ENCODE measurements at places on chromosomes 13 and 19. TPM values are rescaled to one million over a fixed set of nuclear protein-coding genes. Genes with fewer than 3 reads are reported as not detected.
A peak's percentile ranks its signal among the peaks of the same experiment; 100 is the strongest.

ZNF415 gene
- 4.8 TPM for total RNA-seq

ZFP82 gene
- total RNA-seq = 4.0 TPM

OLFM2 gene
- total RNA-seq = 92.5 TPM

FGF21 gene
- total RNA-seq = not detected

BCL2L12 gene
- total RNA-seq = 3.1 TPM

GRIN2D gene
- 0.38 TPM for total RNA-seq

ANGPTL8 gene
- total RNA-seq = not detected

CAMSAP3 gene
- total RNA-seq = 67.1 TPM

PRODH2 gene
- total RNA-seq = not detected

PLPP2 gene
- 104 TPM for total RNA-seq

ADGRE3 gene
- total RNA-seq = not detected

CNFN gene
- total RNA-seq = 364 TPM

TMEM205 gene
- total RNA-seq = 208 TPM

OR7D2 gene
- not detected for total RNA-seq

GRAMD1A gene
- total RNA-seq = 16.3 TPM

SIGLEC8 gene
- 0.21 TPM for total RNA-seq

ATXN8OS gene
- total RNA-seq = not detected

KLK15 gene
- total RNA-seq = not detected

KCNC3 gene
- 1.5 TPM for total RNA-seq

GRCh38 chr13:84641491-84641890 lies 759.2 kb upstream of the SLITRK1 start:
- no peaks in the 10 kb centered on the region for H3K36me3 ChIP-seq

GRCh38 chr13:48018637-48019036 lies 17.6 kb upstream of the SUCLA2 start:
- DNase-seq = no peak
- no peak overlapping the region for H3K4me3 ChIP-seq
- H3K36me3 ChIP-seq = no peaks in the 10 kb centered on the region
- H3K27me3 ChIP-seq = no peaks in the 10 kb centered on the region

- H3K27ac ChIP-seq = peak overlapping the region; percentile 96
- H3K4me3 ChIP-seq = peak overlapping the region; percentile 92
- DNase-seq = no peak
- H3K36me3 ChIP-seq = peaks cover 10% of the 10 kb centered on the region
- H3K4me1 ChIP-seq = peaks cover 25% of the 10 kb centered on the region
- H3K27me3 ChIP-seq = no peaks in the 10 kb centered on the region
Observed at GRCh38 chr13:76993021-76993420, 1.1 kb downstream of the CLN5 start.

GRCh38 chr19:41795031-41795461 lies 1.3 kb upstream of the CEACAM3 start:
- peaks cover 2% of the 10 kb centered on the region for H3K4me1 ChIP-seq
- H3K27me3 ChIP-seq = peaks cover 30% of the 10 kb centered on the region
- DNase-seq = no peak
- H3K4me3 ChIP-seq = no peak overlapping the region
- H3K27ac ChIP-seq = no peak overlapping the region

GRCh38 chr19:47725759-47726401 lies 12.7 kb downstream of the EHD2 start:
- no peak for DNase-seq
- H3K27me3 ChIP-seq = no peaks in the 10 kb centered on the region
- no peak overlapping the region for H3K4me3 ChIP-seq
- peak overlapping the region; percentile 55 for H3K27ac ChIP-seq
- H3K36me3 ChIP-seq = peaks cover 7% of the 10 kb centered on the region

- H3K36me3 ChIP-seq = peaks cover 5% of the 10 kb centered on the region
- no peak overlapping the region for H3K4me3 ChIP-seq
- no peak for DNase-seq
- no peaks in the 10 kb centered on the region for H3K27me3 ChIP-seq
Observed at GRCh38 chr19:10648360-10648759, 5.8 kb upstream of the ILF3 start.

- H3K4me3 ChIP-seq = no peak overlapping the region
- no peak for DNase-seq
- H3K27ac ChIP-seq = no peak overlapping the region
- no peaks in the 10 kb centered on the region for H3K27me3 ChIP-seq
- H3K36me3 ChIP-seq = peaks cover 85% of the 10 kb centered on the region
Observed at GRCh38 chr19:40705950-40706619, 10.6 kb downstream of the COQ8B start.

GRCh38 chr13:85366759-85367417 lies 432.3 kb downstream of the SLITRK6 start:
- no peak overlapping the region for H3K4me3 ChIP-seq
- H3K27ac ChIP-seq = no peak overlapping the region
- H3K4me1 ChIP-seq = no peaks in the 10 kb centered on the region
- no peak for DNase-seq
- no peaks in the 10 kb centered on the region for H3K27me3 ChIP-seq
- H3K36me3 ChIP-seq = no peaks in the 10 kb centered on the region

DNA sequence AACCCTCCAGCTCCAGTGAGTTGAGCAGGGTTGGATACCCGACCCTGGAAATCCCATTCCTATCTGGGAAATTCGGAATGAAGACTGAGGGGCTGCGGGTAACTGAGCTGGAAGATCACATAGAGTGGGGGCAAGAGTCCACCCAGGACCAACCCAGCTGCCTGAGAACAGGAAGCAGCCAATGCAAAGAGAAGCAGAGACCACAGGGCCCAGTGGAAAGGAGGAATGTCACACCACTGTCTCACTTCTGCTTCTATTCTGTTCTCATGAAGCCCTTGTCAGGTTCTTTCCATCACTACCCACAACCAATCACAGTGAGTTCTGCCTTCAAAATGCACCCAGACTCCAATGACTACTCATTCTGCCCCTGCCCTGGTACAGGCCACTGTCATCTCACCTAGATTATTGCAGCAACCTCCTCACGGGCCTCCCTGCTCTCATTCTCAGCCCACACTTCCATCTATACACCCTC lies 15.3 kb downstream of the DYRK1B start:
- no peaks in the 10 kb centered on the region for H3K36me3 ChIP-seq
- H3K4me3 ChIP-seq = no peak overlapping the region
- H3K27ac ChIP-seq = no peak overlapping the region
- no peaks in the 10 kb centered on the region for H3K27me3 ChIP-seq

- H3K27ac ChIP-seq = no peak overlapping the region
- no peak for DNase-seq
- no peak overlapping the region for H3K4me3 ChIP-seq
- H3K27me3 ChIP-seq = no peaks in the 10 kb centered on the region
Observed at GRCh38 chr13:43805071-43805468, 18.3 kb upstream of the ENOX1 start.

DNA sequence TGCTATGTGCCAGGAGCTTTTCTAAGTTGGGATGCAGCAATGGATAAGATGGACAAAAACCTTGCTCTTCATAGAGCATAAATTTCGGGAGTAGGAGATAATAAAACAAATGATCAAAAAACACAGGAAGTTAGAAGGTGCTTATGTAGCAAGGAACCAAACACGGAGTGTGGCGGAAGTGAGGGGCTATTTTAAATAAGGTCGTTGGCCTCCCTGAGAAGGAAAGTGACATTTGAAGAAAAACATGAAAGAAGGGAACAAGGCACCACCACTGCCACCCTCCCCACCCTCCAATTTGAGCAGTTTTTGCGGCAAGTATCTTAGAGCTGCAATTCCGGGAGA lies 3.2 kb upstream of the GSX1 start:
- DNase-seq = no peak
- no peak overlapping the region for H3K27ac ChIP-seq

GRCh38 chr13:24737042-24737441 lies 26.9 kb upstream of the RNF17 start:
- H3K36me3 ChIP-seq = no peaks in the 10 kb centered on the region
- peaks cover 2% of the 10 kb centered on the region for H3K27me3 ChIP-seq
- H3K4me1 ChIP-seq = no peaks in the 10 kb centered on the region
- no peak for DNase-seq

DNA sequence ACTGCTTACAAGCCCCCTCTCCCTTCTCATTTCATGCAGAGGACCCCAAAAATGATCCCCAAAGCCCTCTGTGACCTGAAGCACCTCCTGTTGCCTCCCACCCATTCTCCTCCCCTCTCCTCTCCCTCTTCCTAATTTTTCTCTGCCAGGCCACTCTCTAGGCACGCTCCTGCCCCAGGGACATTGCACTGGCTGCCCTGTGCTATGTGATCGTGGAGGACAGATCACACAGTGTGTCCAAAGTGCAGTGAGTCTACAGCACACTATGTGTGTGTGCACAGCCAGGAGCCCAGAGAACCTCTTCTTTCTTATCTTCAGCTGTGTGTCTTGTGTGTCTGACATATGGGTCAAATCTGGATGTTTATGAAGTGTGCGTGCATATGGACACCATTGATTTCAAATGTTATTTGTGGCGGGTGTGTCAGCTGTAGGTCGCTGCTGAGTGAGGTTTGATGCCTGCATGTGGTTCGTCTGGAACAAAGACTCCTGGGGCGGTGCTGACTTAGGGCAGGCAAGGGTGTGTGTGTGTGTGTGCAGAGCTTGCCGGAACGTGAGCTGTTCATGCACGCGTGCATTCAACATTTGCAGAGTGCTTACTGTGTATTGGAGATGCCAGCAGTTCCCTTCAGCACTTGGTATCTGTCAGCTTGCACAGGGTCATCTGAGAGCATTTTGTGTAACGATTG lies 2.1 kb upstream of the KLHL26 start:
- H3K4me3 ChIP-seq = no peak overlapping the region
- H3K27me3 ChIP-seq = no peaks in the 10 kb centered on the region
- H3K27ac ChIP-seq = no peak overlapping the region
- H3K4me1 ChIP-seq = peaks cover 36% of the 10 kb centered on the region
- H3K36me3 ChIP-seq = no peaks in the 10 kb centered on the region

- H3K4me3 ChIP-seq = peak overlapping the region; percentile 98
- H3K36me3 ChIP-seq = peaks cover 14% of the 10 kb centered on the region
- peaks cover 32% of the 10 kb centered on the region for H3K4me1 ChIP-seq
- DNase-seq = no peak
- peak overlapping the region; percentile 98 for H3K27ac ChIP-seq
Observed at GRCh38 chr19:32404933-32405430, 588 bp upstream of the DPY19L3 start.

- no peak overlapping the region for H3K27ac ChIP-seq
- H3K4me3 ChIP-seq = no peak overlapping the region
- H3K36me3 ChIP-seq = no peaks in the 10 kb centered on the region
- no peaks in the 10 kb centered on the region for H3K27me3 ChIP-seq
- no peaks in the 10 kb centered on the region for H3K4me1 ChIP-seq
- no peak for DNase-seq
Observed at GRCh38 chr13:44414716-44415115, 41.1 kb downstream of the SERP2 start.

- no peak overlapping the region for H3K4me3 ChIP-seq
- H3K27ac ChIP-seq = no peak overlapping the region
- no peaks in the 10 kb centered on the region for H3K4me1 ChIP-seq
- no peaks in the 10 kb centered on the region for H3K36me3 ChIP-seq
- no peak for DNase-seq
Observed at GRCh38 chr19:21498651-21499050, 6.8 kb upstream of the ZNF429 start.

DNA sequence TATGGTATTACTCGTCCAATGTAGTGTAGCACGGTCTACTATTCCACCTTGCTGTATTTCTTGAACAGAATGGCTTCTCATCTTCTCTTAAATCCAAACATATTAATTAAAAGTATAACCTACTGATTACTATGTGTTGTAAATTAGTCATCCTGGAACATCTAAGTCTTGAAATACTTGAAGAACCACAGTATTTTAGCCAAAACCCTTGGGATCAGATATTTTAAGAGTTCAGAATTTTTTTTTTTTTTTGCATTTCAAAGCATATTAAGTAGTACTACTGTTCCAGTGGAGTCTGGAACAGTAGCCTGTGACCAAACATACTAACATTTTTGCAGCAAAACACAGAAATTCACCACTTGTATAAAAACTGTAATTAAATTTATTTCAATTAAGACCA lies 30.1 kb downstream of the ZC3H13 start:
- no peaks in the 10 kb centered on the region for H3K4me1 ChIP-seq
- H3K27ac ChIP-seq = no peak overlapping the region
- H3K4me3 ChIP-seq = no peak overlapping the region
- DNase-seq = no peak

DNA sequence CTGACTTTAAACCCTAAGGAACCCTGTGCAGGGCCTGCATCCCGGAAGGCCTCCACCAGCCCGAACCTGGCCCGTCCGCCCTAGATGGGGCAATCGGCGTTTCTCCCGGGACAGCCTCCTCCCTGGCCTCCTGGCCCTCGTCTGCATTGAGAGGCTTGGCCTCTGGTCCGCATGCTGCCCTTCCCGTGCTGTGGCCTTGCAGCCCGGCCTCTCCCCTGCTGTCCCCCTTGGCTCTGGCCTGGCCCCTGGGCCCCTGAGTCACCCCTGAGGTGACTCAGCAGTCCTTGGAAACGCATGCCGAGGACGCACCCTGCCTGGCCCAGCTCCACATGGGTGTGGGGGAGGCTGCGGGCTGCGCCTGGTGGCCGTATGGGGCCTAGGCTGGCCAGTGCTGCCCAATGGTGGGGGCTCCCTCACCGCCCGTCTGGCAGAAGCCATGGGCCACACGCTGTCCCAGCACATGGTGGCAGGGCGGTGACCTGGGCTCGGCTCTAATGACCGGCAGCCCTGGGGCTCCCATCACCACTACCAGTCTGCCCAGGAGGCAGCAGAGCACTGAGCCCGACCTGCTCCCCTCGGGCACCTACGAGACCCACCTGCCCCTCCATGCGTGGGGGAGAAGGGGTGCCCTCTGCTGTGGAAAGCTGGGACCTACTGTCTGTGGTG lies 25.7 kb downstream of the SH3GL1 start:
- peak; percentile 93 for DNase-seq
- H3K4me1 ChIP-seq = peaks cover 100% of the 10 kb centered on the region
- H3K36me3 ChIP-seq = no peaks in the 10 kb centered on the region

DNA sequence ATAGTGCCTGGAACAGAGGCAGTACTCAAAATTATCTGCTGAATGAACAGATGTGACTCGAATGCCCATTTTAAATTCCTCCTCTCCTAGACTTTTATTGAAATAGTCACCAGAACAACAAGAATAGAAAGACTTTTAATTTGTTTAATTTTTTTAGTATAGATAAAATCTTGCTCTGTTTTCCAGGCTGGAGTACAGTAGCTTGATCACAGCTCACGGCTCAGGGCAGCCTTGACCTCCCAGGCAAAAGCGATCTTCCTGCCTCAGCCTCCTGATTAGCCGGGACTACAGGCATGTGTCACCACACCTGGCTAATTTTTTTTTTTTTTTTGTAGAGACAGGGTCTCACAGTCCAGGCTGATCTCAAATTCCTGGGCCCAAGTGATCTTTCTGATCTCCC lies 120.9 kb upstream of the FREM2 start:
- H3K4me3 ChIP-seq = no peak overlapping the region
- H3K36me3 ChIP-seq = no peaks in the 10 kb centered on the region
- no peaks in the 10 kb centered on the region for H3K27me3 ChIP-seq
- H3K27ac ChIP-seq = no peak overlapping the region
- DNase-seq = no peak

DNA sequence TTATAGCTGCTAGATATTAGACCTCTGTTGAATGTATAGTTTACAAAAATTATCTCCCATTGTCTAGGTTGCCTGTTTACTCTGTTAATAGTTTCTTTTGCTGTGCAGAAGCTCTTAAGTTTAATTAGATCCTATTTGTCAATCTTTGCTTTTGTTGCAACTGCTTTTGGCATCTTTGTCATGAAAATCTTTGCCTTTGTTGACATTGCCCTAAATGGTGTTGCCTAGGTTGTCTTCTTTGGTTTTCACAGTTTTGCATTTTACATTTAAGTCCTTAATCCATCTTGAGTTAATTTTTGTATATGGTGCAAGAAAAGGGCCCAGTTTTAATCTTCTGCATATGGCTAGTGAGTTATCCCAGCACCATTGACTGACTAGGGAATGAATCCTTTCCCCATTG lies 331.1 kb downstream of the ITGBL1 start:
- no peaks in the 10 kb centered on the region for H3K27me3 ChIP-seq
- H3K27ac ChIP-seq = no peak overlapping the region
- DNase-seq = no peak
- H3K36me3 ChIP-seq = no peaks in the 10 kb centered on the region

- H3K36me3 ChIP-seq = no peaks in the 10 kb centered on the region
- no peak overlapping the region for H3K27ac ChIP-seq
- no peaks in the 10 kb centered on the region for H3K4me1 ChIP-seq
- no peak overlapping the region for H3K4me3 ChIP-seq
Observed at GRCh38 chr13:66951426-66951825, 278.7 kb downstream of the PCDH9 start.

Measured in suprapubic skin (tissue), 4 donors.